ENCODE measurements at places on chromosomes 3 and 15. TPM values are rescaled to one million over a fixed set of nuclear protein-coding genes. Genes with fewer than 3 reads are reported as not detected.

The GPR87 gene
- 3.3 TPM for total RNA-seq

The CCDC54 gene
- total RNA-seq: not detected

The BHLHE40 gene
- total RNA-seq: 37.6 TPM

The TM4SF4 gene
- total RNA-seq: 0.34 TPM

The DAPK2 gene
- 1.2 TPM for total RNA-seq

The MEIS2 gene
- 379 TPM for total RNA-seq

The CD200 gene
- total RNA-seq: 25.7 TPM

- no peak for DNase-seq
These were observed 31.5 kb upstream of the OCA2 start for GRCh38 chr15:28130651-28131050.

DNA sequence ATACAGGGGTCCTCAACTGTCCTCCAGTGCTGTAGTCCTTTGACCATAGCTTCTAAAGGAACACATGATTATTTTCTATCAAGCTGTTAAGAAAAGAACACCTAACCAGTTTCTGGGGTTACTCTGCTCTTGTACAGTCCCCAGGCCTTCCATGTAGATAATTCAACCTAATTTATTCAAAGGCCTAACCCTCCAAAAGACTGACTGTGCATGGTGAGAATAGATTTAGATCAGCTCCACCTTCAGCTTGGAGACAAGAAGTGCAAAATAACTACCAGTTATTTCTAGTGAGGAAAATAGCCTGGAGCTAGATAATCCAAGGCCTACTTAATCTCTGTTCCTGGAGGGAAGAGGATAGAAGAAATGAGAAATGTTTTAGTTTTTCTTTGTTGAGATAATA lies 87.9 kb downstream of the GMNC start:
- no peak for DNase-seq

DNA sequence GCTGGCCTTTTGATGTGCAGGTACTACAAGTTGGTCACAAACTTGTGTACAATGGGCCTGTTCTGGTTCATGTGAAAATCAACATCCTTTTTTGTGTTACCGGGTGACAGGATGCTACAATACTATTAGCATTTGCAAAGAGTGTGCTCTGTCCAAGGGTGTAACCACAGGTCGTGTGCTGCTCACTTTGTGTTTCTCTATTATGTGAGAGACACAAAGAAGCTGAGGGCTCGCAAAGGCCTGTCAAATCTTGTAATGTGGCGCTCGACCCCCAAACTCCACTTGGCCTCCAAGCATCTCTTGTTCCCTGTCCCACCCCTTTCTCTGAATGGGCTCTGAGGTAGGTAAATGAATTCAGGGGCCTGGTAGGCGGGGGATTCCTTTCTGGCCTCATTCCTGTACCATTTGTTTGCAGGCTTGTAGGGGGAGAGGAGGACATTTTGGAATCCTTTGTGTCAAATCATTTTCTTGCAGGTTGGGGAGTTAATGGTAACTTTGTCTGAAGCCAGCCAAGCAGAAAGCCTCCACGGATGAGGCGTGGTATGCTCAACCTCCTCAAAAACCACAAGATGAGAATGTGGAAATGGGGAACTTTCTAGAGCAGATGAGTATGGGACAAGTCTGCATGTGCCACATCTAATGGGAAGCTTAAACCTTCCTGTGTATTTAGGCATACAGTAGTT lies 109.1 kb downstream of the OPA1 start:
- DNase-seq: no peak

- no peak for DNase-seq
These were observed 54.6 kb downstream of the UMPS start for GRCh38 chr3:124784686-124785382.

GRCh38 chr3:42264399-42265058 lies 1.5 kb downstream of the CCK start:
- no peak for DNase-seq

GRCh38 chr3:115239717-115240116 lies 92.6 kb upstream of the ZBTB20 start:
- no peak for DNase-seq

GRCh38 chr3:149226776-149227175 lies 5.1 kb upstream of the CP start:
- no peak for DNase-seq

- peak; percentile 45 for DNase-seq
These were observed 783 bp downstream of the RNF168 start for GRCh38 chr3:196502775-196503195.
